CD4-positive, alpha-beta T cell (primary cell): ENCODE measurements at places on chromosomes 2 and 18.

DNA sequence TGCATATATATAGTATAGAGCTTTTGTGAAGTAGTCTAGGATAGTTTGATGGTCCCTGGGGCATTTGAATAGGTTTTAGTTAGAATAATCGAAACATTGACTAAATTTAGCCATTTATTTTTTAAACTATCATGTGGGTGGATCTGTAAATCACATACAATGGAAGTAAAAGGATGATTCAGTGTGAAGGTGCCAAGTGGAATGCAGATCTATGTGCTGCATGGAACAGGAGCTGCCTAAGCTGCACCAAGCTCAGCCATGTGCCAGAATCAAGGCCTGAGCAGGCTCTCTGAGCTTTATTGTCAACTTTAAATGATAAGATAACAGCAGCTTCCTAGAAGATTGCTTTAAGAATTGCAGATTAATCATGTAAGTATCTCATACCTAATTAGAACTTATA is 1996.2 kb upstream of the PIK3C3 start:
- DNase-seq = no peak

GRCh38 chr18:267380-267687 is 513 bp downstream of the THOC1 start:
- DNase-seq = no peak

DNA sequence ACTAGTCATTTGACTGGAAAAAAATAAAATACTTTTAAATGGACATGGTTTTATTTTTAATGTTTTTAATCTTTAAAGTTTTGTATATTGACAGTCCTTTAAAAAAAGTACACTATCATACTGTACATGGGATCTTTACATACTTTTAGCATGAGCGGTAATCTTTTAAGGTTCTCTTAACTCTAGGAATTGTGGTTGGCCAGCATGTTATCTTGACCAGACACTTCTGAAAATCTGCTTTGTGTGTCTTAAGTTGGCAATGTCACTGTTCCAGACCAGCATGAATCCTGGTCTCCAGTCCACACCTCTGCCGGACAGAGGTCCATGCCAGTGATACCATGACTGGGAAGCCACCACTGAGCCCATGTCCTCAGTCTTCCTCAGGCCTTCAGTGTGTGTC is 17.7 kb downstream of the ITGB1BP1 start:
- no peak for DNase-seq

DNA sequence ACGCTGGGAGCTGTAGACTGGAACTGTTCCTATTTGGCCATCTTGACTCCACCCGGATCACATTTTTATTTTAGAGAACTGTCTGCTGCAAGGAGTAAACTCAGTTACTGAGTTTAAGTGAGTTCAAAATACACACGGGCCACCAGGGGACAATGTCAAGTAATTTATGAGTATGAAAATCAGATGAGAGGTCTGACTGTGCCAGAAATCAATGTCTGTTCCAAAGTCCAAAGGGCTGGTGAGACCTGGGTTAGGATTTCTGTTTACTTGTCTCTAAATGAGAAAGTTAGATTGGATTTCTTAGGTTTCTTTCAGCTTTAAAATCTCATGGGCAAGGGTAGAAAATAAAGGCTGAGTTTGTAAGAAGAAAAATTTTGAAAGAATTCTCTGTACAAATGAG is 465.8 kb upstream of the MEIS1 start:
- DNase-seq = no peak

DNA sequence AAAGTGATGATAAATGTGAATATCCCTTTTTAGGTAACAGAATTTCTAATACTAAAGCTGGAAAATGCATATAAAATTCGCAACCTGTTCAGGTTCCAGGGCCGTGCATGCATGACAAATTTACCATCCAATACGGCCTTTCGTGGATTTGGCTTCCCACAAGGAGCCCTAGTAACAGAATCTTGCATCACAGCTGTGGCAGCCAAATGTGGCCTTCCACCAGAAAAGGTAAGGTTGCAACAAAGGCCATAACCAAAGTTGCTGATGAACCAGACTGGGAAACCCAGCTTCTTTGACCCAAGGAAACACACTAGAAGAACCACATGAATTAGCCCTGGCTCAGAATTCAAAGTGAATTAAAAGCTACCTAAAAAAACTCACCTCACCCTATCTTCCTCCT is 49.6 kb upstream of the BZW1 start:
- no peak for DNase-seq

DNA sequence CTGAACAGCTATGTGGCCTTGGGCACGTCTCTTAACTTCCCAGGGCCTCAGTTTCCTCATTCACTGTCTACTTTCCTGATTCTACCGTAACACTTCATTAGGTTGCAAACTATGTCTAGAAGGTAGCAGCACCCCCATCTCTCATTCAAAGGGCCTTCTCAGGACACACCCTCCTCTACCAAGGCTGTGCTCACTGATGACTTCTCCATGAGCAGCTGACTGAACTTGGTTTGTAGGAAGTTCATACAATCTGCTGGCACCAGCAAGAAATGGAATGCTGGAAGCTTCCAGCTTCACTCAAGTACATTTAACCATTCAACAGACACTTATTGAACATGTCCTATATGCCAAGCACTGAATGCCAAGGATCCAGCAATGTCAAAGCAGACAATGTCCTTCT is 250.8 kb upstream of the CTAGE1 start:
- DNase-seq = no peak

GRCh38 chr2:234258562-234259141 is 208.2 kb downstream of the SPP2 start:
- no peak for DNase-seq

GRCh38 chr2:240297256-240298116 is 138.0 kb upstream of the GPC1 start:
- DNase-seq = no peak

- no peak for DNase-seq
These were observed 343 bp upstream of the CD302 start for GRCh38 chr2:159798376-159798725.

GRCh38 chr2:137700681-137701080 is 263.6 kb upstream of the HNMT start:
- no peak for DNase-seq

GRCh38 chr2:12363138-12363537 is 353.6 kb upstream of the TRIB2 start:
- DNase-seq = no peak

GRCh38 chr2:101858246-101858645 is 133.5 kb upstream of the IL1R2 start:
- no peak for DNase-seq

GRCh38 chr18:26531605-26532298 is 16.6 kb downstream of the KCTD1 start:
- DNase-seq = no peak

GRCh38 chr2:207216457-207216856 is 50.7 kb upstream of the KLF7 start:
- DNase-seq = no peak
